ENCODE measurements at places on chromosomes 5 and 9.
A peak's percentile ranks its signal among the peaks of the same experiment; 100 is the strongest.

DNA sequence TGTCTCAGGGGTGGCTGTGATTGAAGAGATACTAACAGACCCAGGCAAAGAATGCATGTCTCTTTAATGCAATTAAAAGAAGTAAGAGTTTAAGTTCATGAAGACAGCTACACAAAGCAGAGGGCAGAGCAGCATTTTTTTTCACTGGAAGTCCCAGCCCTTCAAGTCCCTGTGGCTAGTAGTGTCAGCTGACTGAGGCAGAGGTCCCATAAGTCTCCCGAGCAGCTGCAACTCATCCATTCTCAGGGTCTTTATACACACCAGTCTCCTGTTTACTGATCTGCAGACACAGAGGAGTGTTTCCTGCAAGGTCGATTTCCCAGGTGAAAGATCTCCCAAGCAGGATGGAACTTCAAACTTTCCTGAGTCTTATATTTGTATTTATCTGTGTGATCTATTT lies 169.4 kb upstream of the GLRA1 start:
- no peak for DNase-seq

DNA sequence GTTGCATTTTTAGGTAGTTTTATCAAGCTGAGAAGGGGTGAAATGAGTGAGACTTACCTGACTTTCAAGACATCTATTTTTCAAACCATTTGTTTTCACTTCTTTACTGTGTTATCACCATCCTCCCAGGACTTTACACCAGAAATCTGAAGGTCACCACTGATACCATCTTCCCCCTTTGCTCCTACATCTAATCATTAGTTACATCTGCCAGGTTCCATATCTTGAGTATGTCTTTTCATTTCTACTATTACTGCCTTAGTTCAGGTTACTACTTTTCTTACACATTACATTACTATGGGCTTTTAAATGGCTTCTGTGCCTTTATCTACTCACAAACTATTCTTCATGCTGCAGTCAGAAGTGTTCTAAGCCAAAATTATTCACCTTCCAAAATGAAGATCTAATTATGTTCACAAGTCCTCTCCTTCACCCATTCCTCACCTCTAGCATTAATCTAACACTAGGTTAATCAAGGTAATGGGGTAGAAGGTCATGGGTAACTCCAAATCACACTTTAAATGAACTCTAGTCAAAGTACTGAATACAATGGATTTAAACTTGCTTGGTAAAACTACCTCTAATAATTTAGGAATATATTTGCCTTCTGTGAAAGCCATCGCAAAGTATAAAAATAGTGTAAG lies 2.1 kb upstream of the HSDL2 start:
- DNase-seq = no peak

DNA sequence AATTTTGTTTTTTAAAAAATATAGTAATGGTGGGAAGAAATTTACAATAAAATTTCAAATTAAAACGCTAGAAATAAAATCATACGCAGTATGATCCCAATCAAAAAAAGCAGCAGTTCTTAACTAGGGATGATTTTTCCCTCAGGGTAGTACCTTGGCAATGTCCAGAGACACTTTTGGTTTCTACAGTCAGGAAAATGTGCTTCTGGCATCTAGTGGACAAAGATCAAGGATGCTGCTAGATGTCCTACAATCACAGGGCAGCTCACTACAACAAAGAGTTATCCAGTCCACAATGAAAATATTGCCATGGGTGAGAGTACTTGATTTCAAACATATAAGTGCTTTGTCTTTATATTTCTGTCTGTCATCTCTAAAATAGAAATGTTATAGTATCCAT lies 400.2 kb upstream of the SGCD start:
- DNase-seq = no peak

GRCh38 chr5:130316971-130317680 lies 412.9 kb downstream of the CHSY3 start:
- DNase-seq = no peak

DNA sequence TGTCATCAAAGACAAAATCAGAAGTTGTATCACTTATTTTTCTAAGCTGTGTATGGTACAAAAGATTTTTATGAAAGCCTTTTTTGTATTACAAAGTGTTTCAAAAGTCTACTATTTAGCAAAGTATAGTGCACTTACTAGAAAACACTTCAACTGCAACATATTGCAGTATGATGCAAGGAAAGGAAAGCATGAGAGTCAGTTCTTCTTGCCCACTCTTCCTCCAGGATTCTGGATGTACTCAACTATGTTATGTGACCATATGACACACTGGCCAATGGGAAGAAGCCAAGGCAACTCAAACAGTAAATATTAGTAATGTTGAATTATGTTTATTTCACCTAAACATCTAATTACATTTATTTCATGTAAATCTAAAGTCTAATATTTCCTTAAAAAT lies 49.5 kb upstream of the TYRP1 start:
- DNase-seq = no peak

DNA sequence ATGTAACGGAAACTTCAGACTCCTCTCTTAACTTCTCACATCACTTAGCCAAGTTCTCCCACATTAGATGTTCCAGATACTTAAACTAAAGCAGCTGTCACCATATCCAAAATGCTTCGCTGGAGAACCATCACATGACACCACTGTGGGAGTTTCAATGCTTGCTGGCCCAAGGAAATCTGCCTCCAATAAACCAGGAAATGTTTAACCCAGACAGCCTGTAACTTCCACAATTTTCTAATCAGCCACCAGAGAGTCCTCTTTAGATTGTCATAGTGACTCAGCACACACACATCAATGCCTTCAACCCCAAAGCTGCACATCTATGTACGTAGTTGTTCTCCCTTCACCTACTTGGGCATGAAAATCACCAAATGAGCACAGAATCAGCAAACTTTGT lies 118.7 kb downstream of the LPAR1 start:
- no peak for DNase-seq

DNA sequence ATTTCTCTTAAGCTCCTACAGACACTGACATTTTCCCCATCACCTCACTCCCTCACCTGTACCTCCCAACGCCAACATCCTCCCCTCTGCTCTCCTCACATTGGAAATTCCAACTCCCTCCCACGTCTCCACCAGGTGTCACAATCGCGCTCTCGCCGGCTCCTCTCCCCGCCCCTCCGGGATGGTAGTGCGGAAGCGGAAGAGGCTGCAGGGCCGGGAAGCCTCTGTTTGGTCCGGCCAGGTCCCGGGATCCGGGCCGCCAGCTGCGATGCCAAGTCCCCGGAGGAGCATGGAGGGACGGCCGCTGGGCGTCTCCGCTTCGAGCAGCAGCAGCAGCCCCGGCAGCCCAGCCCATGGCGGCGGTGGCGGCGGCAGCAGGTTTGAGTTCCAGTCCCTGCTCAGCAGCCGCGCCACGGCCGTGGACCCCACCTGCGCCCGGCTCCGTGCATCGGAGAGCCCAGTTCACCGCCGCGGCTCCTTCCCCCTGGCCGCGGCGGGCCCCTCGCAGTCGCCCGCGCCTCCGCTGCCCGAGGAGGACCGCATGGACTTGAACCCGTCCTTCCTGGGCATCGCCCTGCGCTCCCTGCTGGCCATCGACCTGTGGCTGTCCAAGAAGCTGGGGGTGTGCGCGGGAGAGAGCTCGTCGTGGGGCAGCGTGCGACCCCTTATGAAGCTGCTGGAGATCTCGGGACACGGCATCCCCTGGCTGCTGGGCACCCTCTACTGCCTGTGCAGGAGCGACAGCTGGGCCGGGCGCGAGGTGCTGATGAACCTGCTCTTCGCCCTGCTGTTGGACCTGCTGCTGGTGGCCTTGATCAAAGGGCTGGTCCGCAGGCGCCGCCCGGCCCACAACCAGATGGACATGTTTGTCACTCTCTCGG lies at the start of gene PLPP6:
TSS of gene PLPP6 (plus strand) at position 187 of the 881 bp plus-strand sequence. CDS start at position 269, 82 bp downstream.
- peak; percentile 57 for DNase-seq

DNA sequence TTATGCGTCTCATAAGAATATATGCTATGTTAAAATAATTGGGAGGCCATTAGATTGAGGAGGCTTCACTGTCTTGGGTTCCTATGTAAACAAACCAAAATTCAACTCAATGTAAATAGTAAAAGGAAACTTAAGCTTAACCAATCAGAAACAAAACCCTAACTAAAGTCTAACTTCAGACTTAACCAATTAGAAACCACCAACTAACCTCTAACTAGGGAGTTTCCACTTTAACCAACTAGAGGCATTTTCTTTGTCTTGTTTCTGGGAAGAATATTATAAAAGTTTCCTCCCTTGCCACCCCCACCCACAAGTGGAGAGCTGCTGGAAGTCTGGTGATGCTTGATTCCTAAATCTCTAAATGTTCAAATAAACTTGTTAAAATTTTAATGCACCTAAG lies 214.5 kb downstream of the SEMA5A start:
- no peak for DNase-seq

- no peak for DNase-seq
Measured at GRCh38 chr5:179393078-179393477, 47.8 kb upstream of the ADAMTS2 start.

DNA sequence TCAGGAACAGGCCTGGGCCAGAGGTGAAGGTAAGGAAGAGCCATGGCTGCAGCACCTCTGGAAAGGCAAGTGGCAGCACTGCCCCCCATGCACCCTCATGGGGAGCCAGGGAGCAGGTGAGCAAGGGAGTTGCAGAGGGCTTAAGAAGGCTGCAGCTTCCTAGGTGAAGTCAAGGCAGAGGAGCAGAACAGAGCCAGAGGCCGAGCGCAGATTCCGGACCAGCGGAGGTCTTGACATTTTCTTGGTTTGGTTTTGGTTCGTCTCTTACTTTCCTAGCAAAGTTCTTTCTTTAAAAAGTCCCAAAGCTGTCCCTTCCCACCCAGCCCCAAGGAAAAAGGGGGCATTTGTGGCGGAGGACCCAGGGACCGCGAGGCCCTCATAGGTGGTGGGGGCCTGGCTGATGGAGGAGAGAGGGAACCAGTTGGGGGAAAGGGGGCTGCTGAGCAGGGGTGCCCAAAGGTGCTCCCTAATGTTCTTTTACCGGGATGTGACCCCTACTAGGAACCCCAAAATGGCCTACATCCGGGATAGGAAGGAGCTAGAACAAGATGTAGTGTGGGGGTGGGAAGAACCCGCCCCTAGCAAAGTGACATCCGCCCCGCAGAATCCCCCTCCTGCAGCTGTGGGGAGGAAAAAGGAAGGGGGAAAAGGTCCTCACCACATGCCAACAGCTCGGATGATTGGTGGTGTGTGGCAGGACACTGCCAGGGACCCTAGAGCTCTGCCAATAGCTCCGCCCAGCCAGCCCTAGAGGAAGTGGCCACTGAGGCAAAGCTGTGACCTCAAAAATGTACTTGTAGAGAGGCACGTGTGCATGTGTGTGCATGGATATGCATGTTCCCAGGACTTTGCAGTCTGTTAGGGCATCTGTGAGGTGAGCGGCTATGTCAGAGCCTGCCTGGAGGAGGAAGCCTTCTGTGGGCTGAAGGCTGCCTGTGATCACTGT lies 914 bp upstream of the CD72 start:
- peak; percentile 32 for DNase-seq

- no peak for DNase-seq
Measured at GRCh38 chr5:329121-329735, 7.7 kb downstream of the AHRR start.

- DNase-seq = no peak
Measured at GRCh38 chr5:378301-378891, 56.9 kb downstream of the AHRR start.

DNA sequence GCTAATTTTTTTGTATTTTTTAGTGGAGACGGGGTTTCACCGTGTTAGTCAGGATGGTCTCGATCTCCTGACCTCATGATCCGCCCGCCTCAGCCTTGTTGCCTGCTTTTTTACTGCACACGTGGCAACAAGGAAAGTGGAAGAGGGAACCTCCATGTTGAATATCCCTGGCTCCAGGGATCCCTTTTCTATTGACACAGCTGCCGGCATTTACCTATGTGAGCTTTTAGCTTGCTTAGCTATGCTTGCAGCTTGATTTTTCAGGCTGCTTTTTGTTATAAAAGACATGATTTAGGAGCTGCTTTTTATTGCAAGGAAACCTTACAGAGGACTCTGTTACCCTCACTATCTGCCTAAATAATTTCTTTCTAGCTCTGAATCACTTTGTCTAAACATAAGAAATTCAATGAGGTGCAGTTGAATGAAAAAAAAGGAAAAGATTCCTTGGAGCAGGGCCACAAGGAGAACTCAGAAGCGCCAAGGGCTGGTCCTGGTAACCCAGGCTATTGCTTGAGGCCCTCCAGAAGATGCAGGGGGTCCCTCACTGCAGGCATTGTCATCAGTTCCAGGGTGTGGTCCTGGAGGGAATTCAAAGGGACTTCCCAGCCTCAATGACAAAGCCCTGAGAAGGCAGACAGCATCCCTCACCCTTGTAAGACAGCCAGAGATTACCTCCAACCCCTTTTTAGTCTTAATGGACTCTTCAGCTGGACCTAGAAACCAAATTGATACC lies 89.9 kb downstream of the SYK start:
- DNase-seq = no peak

DNA sequence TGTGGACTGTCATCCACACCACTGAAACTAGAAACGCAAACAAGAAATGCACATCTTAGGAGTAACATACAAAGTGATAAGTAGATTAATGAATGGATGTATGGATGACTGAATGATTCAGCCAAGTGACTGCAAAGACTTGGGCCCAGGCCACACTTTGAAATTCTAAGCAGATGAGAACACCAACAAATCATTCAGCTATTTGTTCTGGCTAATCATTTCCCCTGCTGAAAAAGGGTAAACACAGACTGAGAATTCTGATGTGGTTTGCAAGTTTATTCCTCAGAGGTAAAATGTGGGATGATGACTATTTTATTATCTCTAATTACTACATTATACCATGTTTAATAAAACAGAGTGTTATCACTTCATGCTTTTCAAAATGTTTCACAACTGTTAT lies 163.2 kb upstream of the ADAMTS16 start:
- no peak for DNase-seq

GRCh38 chr5:155127552-155127951 lies 114.0 kb downstream of the KIF4B start:
- no peak for DNase-seq

DNA sequence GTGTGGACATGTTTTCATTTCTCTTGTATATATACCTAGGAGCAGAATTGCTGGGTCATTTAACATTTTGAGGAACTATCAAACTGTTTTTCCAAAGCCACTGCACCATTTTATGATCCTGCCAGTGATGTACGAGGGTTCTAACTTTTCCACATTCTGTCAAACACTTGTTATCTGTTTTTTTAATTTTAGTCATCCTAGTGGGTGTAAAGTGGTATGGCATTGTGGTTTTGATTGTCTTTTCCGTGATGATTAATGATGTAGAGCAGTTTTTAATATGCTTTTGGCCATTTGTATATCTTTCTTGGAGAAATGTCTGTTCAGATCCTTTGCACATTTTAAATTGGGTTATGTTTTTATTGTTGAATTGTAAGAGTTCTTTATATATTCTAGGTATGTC lies 107.0 kb downstream of the MELK start:
- DNase-seq = no peak

- DNase-seq = no peak
Measured at GRCh38 chr9:135034106-135034505, 53.4 kb upstream of the OLFM1 start.

GRCh38 chr5:3530251-3530650 lies 65.4 kb upstream of the IRX1 start:
- no peak for DNase-seq

GRCh38 chr9:110742741-110743371 lies 74.3 kb downstream of the MUSK start:
- no peak for DNase-seq
